Fibroblast of villous mesenchyme (primary cell): ENCODE measurements at places on chromosomes 4 and X. TPM values are rescaled to one million over a fixed set of nuclear protein-coding genes. Genes with fewer than 3 reads are reported as not detected.

The TCEAL1 gene
- 30.9 and 44.5 TPM in 2 replicates for total RNA-seq

The FGFBP2 gene
- total RNA-seq, result not detected in 2 replicates

The PABPC1L2A gene
- not detected in 2 replicates for total RNA-seq

The CYSLTR1 gene
- under 0.01 TPM in 1 of 2 replicates, not detected in the other for total RNA-seq

The SHROOM2 gene
- total RNA-seq, result 4.3 and 5.8 TPM in 2 replicates

The GLOD5 gene
- not detected in 2 replicates for total RNA-seq

The GYPB gene
- total RNA-seq, result not detected in 2 replicates

The RGN gene
- total RNA-seq, result 3.5 and 6.5 TPM in 2 replicates

The NEXMIF gene
- total RNA-seq, result not detected in 2 replicates

The SFRP2 gene
- not detected in 2 replicates for total RNA-seq

The ANK2 gene
- total RNA-seq, result 15.1 and 23.2 TPM in 2 replicates

The KLHL2 gene
- 11.0 and 16.4 TPM in 2 replicates for total RNA-seq

The BTC gene
- 0.43 TPM in 1 of 2 replicates, not detected in the other for total RNA-seq

The MAB21L2 gene
- under 0.01 TPM in 2 replicates for total RNA-seq

The CENPVL2 gene
- total RNA-seq, result not detected in 2 replicates

The INTS6L gene
- total RNA-seq, result 6.8 and 8.2 TPM in 2 replicates

The RAB9B gene
- total RNA-seq, result 0.64 and 0.86 TPM in 2 replicates

The XAGE1A gene
- total RNA-seq, result 0.32 TPM in 1 of 2 replicates, not detected in the other

The TMPRSS11A gene
- total RNA-seq, result not detected in 2 replicates

The FABP2 gene
- not detected in 2 replicates for total RNA-seq

The DDIT4L gene
- total RNA-seq, result 3.0 and 3.5 TPM in 2 replicates

The CDKL2 gene
- 0.32 and 1.3 TPM in 2 replicates for total RNA-seq

The NXF3 gene
- not detected in 2 replicates for total RNA-seq

The MAGEB17 gene
- not detected in 2 replicates for total RNA-seq

The PPP2R2C gene
- not detected in 2 replicates for total RNA-seq

The CT45A5 gene
- total RNA-seq, result not detected in 2 replicates
